ENCODE measurements at places on chromosomes 13 and 19.

DNA sequence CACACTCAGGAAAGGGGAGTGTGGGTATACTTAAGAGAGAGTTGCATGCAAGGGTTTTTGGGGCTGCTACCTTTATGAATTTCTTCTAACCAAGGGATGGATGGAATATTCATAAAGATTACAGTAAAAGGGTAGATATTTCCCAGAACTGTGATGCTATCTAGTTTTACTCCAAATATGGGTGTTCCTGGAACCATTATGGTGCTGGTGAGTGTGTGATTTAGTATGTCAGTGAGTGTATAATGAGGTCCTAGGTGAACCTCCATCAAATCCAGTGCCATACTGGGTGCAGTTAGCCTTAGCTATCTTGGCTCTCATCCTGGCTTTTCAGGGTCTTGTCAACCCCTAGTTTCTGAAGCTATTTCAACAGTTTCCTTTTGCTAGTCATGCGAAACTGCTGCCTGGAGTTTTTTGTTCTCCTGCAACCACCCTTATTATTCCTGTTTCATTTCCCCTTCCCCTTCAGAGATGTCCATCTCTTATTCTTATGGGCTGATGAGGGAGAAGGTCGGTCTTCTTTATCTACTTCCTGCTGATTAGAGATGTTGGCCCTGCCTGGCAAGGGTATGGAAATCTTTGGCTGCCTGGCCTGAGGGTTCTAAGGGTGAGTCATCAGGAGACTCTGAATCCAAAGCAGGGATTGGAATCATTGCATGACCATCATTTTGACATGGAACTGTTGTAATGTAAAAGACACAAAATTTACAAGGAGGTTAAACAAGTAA is 202.3 kb downstream of the NBEA start:
- no peak for DNase-seq

DNA sequence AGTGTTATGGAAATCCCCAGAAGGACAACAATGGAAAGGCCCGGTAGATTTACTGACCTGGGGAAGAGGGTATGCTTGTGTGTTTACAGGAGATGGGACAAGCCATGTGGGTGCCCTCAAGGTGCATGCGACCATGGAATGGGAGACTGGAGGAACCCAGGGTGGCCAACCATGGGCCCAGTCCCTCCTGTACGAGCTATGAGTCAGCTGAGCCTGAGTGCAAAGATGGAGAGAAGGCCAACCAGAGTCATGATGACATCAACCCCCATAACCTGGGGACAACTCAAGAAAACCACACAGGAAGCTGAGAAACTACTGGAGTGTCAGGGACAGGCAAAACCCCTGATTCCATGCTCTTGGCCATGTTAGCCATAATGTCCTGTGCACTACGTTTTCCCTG is 7.8 kb downstream of the ZNF350 start:
- DNase-seq, result no peak

DNA sequence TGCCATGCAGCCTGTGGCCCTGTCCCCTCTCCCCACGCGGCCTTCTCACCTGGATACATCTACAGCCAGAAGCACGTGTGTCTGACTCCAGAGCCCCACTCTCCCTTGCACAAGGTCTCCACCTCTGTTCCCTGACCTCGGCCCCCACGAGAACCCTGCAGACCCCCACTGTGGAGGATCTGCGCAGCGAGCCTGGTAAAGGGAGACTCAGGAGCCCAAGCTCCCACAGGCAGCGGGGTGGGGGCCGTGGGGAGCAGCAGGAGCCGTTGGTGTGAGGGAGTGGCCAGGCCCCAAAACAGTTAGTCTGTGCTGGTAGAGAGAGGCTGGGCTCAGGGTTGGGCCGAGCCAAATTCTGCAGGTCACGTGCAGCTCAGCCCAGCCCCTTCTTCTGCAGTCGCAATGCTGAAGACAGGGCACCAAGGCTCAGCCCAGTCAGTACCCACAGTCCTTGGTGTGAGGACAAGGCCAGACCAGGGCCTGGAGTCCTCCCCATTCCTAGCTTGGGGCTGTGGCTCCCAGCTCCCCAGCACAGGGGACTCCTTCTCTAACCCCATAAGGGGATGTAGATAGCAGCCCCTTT is 28.7 kb upstream of the SLC7A10 start:
- DNase-seq, result no peak

GRCh38 chr13:28590461-28590860 is 68.5 kb upstream of the POMP start:
- no peak for DNase-seq

DNA sequence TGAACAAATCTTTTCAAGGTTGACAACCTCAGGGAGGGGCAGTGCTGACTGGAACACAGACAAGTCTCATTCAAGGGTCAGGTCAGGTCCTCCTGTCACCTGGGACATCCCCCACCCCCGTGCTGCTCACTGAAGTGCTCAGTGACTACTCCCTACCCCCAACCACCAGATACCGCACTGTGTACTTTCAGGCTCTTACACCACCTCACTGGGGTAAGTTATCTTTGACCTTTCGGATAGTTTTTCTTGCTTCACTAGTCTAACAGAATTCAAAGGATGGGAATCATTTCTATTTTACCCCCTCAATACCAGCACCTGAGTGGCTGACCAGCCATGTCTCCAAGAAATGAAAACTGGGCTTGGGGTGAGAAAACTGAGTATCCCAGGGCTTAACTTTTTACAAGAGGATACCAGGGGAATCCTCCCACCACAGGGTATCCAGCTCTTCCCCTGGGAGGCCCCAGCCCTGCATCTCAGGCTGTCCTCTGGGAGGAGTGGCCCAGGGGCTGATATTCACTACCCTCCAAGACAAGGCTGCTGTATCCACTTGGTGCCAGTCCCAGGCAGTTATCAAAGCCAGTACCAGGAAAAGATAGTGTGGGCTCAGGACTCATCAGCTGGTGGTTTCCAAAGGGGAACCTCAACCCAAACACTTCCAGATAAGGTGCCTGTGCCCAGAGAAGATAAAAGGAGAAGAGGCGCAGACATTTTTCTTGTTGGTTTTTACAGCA is 2.1 kb downstream of the ZNF563 start:
- DNase-seq, result peak; percentile 24

- peak; percentile 23 for DNase-seq
Observed at GRCh38 chr13:42497798-42498197, 76.2 kb upstream of the TNFSF11 start.

DNA sequence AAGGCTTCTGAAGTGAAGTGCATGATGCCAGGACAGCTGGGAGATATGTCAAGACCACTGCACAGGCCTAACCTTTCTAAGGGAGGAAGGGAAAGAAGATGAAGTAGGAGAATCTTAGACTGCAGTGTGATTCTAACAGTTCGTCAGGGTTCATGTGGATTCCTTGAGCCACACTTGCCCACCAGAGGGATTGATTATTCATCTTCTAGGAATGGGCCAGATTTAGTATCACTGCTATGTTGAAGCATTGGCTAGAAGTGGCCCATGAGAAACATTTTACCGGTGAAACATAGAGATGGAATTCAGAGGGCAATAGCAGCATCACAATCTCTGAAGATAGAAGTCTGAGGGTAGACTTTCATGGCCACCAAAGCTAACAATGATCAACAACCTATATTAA is 550.8 kb upstream of the SLITRK1 start:
- no peak for DNase-seq

- no peak for DNase-seq
Observed at GRCh38 chr13:33640832-33641231, 177.1 kb upstream of the RFC3 start.

GRCh38 chr19:44111910-44112463 is 1.2 kb upstream of the ZNF225 start:
- no peak for DNase-seq

DNA sequence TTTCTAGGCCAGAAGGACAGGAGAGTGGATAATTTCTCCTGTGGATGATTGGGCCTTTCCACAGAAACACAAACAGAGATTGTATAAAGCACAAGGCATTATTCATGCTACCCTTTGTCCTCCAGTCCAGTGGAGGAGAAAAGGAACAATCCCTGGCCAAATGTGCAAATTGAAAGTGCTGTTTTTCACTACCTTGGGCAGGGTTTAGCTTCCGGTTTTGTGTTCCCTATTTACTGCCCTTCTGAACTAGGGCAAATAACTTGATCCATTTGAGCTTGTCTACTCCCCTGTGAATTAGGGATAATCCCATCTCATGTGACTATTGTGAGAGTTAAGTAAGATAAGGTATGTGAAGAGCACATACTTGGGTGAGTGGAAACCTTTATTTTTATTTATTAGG is 13.3 kb downstream of the PDX1 start:
- DNase-seq, result no peak

GRCh38 chr19:5356918-5357317 is 16.3 kb upstream of the PTPRS start:
- no peak for DNase-seq

GRCh38 chr19:5023128-5023571 is 54.2 kb downstream of the KDM4B start:
- DNase-seq, result no peak

GRCh38 chr13:70817576-70817975 is 709.3 kb upstream of the KLHL1 start:
- DNase-seq, result no peak

DNA sequence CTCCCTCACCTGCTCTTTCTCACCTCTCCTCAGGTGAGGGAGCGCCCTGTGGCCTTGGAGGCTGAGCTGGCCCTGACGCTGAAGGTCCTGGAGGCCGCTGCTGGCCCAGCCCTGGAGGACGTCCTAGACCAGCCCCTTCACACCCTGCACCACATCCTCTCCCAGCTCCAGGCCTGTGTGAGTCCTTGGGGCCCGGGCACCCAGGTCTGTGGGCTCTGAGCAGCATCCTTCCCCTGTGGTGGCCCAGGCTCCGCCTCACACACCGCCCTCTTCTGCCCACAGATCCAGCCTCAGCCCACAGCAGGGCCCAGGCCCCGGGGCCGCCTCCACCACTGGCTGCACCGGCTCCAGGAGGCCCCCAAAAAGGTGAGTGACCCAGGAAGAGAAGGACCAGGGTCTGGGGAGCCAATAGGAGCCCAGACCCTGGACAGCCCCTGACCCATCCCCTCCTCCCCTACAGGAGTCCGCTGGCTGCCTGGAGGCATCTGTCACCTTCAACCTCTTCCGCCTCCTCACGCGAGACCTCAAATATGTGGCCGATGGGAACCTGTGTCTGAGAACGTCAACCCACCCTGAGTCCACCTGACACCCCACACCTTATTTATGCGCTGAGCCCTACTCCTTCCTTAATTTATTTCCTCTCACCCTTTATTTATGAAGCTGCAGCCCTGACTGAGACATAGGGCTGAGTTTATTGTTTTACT is 1.9 kb downstream of the IFNL1 start:
- DNase-seq, result no peak

GRCh38 chr13:63307228-63307627 is 1891.6 kb upstream of the PCDH20 start:
- DNase-seq, result no peak

GRCh38 chr13:113796211-113796963 is 37.4 kb downstream of the TMEM255B start:
- DNase-seq, result no peak

GRCh38 chr19:27846944-27847343 is 1366.0 kb downstream of the UQCRFS1 start:
- DNase-seq, result no peak

- no peak for DNase-seq
Observed at GRCh38 chr13:21243045-21243897, 66.8 kb downstream of the MRPL57 start.

DNA sequence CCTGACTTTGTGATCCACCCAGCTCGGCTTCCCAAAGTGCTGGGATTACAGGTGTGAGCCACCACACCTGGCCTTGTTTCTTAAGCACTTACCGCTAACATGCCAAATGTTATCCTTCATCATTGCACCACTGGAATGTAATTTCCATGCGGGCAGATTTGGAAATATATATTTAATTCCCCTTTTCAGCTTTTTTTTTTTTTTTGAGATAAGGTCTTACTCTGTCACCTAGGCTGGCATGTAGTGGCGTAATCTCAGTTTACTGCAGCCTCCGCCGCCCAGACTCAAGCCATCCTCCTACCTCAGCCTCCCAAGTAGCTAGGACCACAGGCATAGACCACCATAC is 4.3 kb upstream of the UPK1A start:
- DNase-seq, result no peak

GRCh38 chr13:45510672-45511071 is 45.9 kb downstream of the COG3 start:
- DNase-seq, result no peak

GRCh38 chr19:14181906-14182305 is 24.1 kb downstream of the ADGRL1 start:
- DNase-seq, result no peak

DNA sequence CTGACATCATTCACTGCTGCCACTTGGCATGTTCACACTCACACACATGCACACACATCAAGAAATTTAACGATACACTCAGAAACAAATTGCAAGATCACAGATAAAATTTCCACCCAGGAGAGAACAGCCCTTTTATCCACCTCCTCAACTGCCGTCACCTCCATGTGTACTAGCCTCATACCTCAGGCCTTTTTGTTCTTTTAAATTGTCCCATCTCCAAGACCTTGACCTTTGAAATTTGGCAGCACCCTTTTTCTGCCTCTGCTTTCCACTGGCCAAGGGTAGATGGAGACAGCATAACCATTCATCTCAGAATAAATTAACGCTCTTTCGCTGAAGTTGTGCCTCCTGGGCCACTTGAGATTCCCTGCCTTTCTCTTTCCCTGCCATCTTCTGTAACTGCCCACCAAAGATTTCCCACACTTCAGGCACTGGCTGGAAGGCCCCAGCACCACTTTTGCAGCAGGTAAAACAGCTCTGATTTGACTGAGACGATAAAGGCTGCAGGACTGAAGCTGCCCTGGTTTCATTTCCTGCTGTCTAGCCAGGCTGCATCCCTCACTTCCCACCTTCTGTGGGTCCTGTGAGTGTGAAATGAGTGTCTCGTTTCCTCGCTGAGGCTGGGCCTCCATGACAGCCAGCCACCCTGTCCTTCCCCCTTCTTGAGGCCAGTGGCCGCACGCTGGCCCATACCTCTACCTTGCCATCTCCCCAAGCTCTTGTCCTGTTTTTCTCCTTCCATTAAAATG is 39.3 kb downstream of the MBNL2 start:
- DNase-seq, result no peak

DNA sequence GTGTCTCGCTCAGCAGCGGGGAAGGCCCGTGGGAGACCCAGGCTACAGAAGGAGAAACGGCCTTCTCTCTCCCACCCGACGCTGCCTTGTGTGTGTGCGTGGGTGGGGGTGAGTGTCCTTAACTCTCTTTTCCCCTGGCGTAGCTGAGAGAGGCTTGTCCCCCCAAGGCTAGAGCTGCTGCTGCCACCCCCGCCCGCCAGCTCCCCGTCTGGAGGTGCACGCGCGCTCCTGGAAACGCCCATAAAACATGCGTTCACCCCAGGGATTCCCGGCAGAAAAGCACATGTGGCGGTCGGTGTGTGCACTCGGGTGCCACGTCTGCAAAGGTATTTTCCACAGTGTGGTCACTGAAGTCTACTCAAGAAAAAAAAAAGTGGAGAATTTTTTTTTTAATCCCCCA is 36.1 kb downstream of the GADD45B start:
- no peak for DNase-seq
